ENCODE measurements at places on chromosomes 12 and 14.

GRCh38 chr12:109492371-109492770 lies 14.9 kb downstream of the UBE3B start:
- no peak for DNase-seq

- no peak for DNase-seq
Observed at GRCh38 chr12:57006809-57007475, 596 bp upstream of the ZBTB39 start.

DNA sequence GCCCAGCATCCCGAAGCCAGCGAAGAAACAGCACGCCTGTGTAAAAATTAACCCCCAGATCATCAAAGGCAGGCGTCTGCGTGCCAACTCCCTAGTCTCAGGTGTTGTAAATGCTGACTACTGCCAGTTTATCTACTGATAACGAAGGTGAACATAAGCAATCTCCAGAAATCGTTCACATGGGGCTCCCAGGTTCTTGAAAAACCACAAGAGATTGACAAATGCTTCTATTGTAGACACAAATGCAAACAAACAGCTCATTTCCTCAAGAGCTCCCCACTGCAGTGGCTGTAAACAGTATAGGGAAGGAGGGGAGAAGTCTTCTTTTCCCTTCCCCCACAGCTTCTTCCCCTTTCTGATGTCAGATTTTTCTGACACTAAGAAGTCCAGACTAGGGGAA lies 5.3 kb upstream of the PLEKHG3 start:
- DNase-seq = no peak

DNA sequence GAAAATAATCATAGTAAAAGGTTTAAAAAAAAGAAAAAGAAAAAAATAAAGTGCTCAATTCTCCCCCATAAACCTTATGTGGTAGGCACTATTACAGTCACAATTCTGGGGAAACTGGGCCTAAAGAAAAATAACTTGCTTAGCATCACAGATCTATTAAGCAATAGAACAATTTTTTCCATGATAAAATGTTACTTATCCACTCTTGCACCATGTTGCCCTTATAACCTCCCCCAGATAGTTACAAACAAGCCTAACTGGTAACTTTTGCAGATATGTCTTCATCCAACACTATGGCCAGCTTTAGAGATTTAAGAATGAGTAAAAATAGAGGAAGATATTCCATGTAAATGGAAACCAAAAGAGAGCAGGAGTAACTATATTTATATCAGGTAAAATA lies 164.8 kb downstream of the DUSP6 start:
- no peak for DNase-seq

- no peak for DNase-seq
Observed at GRCh38 chr14:101624536-101624935, 63.2 kb downstream of the DIO3 start.

GRCh38 chr12:40399656-40400055 lies 174.9 kb downstream of the LRRK2 start:
- DNase-seq = no peak

GRCh38 chr14:65226824-65227604 lies 124.7 kb upstream of the MAX start:
- no peak for DNase-seq

DNA sequence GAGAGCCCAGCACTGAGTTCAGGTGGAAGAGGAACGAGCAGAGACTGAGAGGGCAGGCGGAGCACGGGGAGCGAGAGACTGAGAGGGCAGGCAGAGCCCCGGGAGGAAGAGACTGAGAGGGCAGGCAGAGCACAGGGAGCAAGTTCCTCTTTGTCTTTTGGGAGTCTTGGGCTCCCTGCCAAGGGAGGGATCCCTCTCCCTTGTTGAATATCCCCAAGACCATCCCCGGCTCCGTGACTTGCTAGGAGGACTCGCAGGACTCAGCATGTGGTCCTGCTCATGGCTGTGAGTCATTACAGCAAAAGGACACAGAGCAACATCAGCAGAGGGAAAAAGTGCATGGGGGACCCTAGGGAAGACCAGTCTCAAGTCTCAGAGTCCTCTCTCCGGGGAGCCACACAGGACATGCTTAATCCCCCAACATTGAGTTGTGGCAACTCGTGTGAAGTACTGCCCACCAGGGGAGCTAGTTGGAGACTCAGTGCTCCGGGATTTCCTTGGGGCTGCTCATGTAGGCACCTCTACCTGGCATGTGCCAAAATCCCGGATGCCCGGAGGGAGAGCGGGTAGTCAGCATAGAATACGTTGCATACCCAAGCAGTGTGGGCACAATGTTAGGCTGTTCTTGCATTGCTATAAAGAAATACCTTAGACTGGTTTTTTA lies 81.0 kb downstream of the CCDC92 start:
- DNase-seq = no peak

DNA sequence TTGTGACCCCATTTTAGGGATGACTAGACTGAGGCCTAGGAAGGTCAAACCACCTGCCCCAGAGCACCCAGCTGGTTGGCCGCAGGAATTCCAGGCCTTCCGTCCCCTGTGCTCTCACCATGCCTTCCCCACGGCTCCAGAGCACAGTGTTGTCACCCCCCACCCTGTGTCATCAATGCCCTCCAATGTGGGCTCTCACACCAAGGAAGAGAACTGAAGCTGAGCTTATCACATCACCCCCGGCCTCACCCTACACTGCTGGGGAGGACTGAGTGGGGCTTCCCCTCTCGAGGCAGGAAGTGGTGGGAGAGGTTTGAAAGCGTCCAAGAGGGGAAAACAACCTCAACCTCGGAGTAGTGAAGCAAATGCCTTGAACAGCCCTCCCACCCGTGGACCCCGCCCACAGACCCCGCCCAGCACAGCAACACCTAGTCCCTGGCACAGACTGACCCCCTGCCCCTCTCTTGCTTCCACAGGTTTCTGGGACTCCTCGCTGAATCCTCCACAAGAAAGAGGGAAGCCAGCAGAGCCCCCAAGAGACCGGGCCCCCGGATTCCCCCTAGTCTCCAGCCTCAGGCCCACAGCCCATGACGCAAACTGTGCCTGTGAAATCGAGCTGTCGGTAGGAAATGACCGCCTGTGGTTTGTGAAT lies 97.2 kb downstream of the LGMN start:
- DNase-seq = no peak

- no peak for DNase-seq
Observed at GRCh38 chr12:106865683-106866082, 90.0 kb upstream of the TMEM263 start.

DNA sequence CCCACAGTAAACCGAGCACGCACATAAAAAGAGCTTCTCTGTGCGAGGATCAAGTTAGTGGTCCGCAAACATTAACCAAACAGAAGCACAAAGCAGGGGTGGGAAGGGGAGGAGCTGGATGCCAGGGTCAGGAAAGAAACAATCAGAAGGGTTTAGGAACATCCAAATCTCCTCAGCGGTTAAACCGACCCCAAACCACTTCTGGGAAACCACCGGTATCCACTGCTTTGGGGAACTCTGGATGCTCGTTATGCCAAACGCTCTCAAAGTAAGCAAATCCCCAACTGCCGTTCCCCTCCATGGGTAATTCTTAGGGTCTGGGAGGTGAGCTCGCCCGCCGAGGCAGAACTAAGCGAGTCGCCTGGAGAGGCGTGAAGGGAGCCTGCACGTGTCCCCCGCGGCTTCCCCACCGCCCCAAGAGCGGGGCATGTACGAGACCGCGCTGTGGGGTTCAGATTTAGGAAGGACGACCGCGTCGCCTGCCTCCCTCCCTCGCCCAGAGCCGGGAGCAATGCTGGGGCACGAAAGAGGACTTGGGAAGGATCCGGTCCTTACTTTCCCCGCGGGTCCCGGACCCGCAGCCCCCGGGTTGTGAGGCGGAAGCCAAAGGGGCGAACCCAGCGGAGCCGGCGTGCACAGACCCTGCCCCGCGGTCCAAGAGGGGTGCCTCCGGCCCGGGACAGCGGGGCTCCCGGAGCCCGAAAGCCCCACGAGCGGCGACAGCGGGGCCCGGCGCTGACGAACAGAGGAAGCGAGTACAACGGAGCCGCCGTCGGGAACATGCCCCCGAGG lies 711 bp downstream of the SBNO1 start:
- peak; percentile 46 for DNase-seq

- no peak for DNase-seq
Observed at GRCh38 chr14:23361320-23361719, 3.7 kb downstream of the EFS start.

GRCh38 chr14:52363961-52364360 lies 49.8 kb downstream of the PTGER2 start:
- no peak for DNase-seq

- DNase-seq = no peak
Observed at GRCh38 chr12:86710109-86710508, 453.9 kb upstream of the MGAT4C start.

DNA sequence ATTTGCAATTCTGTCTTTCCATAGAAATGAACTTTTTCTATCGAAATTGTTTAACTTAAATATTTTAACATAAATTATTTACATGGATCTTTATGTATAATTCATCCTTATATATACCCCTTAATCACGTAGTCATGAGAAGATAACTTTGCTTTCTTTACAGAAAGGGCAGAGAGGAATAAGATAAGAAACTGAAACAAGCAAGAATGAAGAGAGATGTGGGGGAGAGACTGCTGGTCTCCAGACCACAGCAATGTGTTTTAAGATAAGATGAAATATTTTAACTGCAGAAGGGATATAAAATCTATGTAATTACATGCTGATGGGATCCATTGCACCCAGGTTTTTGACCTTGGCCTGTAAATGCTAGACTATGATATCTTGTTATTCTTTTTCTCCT lies 34.7 kb upstream of the DNM1L start:
- DNase-seq = no peak

- DNase-seq = no peak
Observed at GRCh38 chr12:44531320-44531971, 344.7 kb downstream of the NELL2 start.

- DNase-seq = no peak
Observed at GRCh38 chr14:60926002-60926401, 54.9 kb downstream of the TRMT5 start.

DNA sequence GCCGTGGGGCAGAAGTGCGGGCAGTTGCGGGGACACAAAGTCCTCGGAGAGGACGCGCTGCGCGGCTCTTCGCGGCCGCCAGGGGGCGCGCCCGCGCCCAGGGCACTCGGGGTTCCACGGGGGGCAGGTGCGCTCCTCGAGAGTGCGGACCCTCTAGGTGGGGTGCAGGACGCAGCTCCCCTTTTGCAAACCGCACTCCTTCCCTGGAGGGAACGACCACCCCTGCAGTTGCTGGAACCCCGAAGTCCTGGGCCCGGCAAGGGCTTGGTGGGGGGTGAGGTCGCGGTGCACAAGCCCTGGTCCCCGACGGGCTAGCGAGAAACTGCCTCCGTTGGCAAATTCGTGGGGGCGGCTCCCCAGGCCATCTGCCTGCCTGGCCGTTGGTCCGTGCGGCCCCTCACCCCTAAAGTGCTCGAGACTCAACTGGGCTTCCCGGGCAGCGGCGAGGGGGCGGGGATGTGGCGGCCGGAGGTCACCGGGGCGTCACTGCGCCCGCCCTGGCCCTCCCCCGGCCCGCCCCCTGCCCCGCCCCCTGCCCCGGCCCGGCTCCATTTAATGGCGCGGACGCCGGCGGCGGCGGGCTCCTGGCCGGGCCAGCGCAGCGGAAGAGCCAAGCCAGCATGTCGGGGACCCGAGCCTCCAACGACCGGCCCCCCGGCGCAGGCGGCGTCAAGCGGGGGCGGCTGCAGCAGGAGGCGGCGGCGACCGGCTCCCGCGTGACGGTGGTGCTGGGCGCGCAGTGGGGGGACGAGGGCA lies at the start of gene ADSS1:
TSS of gene ADSS1 (plus strand) at position 579 of the 756 bp plus-strand sequence. CDS start at position 621, 42 bp downstream.
- peak; percentile 27 for DNase-seq

- no peak for DNase-seq
Observed at GRCh38 chr12:108599541-108599940, 1.7 kb upstream of the TMEM119 start.

GRCh38 chr12:94909663-94910062 lies 93.8 kb downstream of the NDUFA12 start:
- DNase-seq = no peak

GRCh38 chr12:132123970-132124765 lies 20.0 kb downstream of the DDX51 start:
- no peak for DNase-seq

- DNase-seq = no peak
Observed at GRCh38 chr12:39230086-39230485, 212.8 kb downstream of the KIF21A start.

- DNase-seq = no peak
Observed at GRCh38 chr12:29578070-29578469, 80.6 kb upstream of the OVCH1 start.

GRCh38 chr12:55849616-55850343 lies 7.0 kb upstream of the MMP19 start:
- no peak for DNase-seq

GRCh38 chr14:102184316-102185035 lies 44.8 kb downstream of the WDR20 start:
- DNase-seq = peak; percentile 84

- peak; percentile 98 for DNase-seq
Observed at GRCh38 chr12:75877763-75878621, 153.6 kb downstream of the PHLDA1 start.
